ENCODE measurements at places on chromosomes 5 and 9.

- no peak for DNase-seq
These were observed 19.9 kb downstream of the ENHO start for GRCh38 chr9:34502891-34503290.

DNA sequence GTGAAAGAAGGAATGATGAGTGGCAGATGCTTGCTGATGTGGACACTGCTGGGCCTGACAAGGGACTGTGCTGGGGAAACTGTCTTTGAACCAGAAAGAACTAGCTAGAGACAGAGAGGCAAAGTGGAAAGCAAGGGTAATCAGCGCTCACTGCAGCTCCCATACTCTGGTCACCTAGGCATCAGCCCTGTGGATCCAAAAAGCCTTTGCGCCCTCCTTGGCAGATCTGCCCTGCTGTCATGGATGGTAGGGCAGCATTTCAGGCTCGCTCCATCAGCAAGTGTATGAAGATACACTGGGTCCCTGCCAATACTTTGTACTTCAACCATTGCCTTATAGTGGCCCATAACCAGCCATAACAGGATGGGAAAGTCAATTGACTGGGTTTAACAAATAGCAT is 6.6 kb upstream of the ALDH1B1 start:
- no peak for DNase-seq

GRCh38 chr5:643351-643801 is 31.2 kb downstream of the CEP72 start:
- DNase-seq: no peak

DNA sequence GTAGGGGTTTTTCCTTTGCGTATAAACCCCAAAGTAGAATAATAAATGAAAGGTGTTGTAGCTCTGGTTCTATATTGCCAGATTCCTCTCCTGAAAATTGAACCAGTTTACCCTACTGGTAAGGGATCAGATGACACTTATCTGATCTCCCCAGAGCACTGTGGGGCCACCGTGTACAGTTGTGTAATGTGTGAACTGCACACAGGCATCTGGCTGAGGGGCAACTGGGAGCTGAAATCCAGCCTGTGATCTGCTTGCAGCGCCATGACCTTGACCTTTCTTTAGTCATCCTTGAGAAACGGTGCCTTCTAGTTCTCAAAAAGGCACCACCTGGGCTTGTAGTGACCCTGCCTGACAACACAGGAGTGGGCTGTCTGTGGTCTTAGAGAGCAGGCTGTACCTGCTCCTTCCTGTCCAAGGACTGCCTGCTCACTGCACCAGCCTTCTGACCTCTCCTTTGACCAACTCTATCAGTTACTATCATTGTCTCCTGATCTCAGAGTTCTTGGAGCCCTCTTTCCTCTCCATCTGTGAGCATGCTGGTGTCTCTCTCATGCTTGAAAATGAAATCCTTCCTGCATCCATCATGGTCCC is 40.2 kb downstream of the PDE6A start:
- no peak for DNase-seq

- no peak for DNase-seq
These were observed 402.7 kb upstream of the TNC start for GRCh38 chr9:115520646-115521045.

GRCh38 chr5:92371171-92371888 is 988.2 kb upstream of the ARRDC3 start:
- no peak for DNase-seq

DNA sequence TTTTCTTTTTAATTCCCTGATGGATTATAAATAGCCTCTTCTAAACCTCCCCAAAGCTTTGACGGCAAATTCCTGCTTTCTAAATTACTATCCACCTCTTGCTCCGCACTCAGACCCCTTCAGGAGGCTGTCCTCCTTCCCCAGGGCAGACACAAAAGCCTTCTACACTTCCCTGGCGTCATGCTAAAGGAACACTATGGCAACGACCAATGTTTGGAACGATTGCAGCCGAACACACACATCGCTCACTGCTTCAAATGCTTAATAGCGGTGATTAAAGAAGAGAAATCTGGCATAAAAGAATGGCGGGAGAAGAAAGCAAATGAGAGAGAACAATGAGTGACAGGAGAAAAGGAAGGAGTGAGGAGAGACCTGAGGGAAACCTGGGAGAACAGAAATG is 297.3 kb downstream of the MLLT3 start:
- DNase-seq: no peak

GRCh38 chr5:40762705-40763104 is 6.9 kb upstream of the TTC33 start:
- DNase-seq: no peak

DNA sequence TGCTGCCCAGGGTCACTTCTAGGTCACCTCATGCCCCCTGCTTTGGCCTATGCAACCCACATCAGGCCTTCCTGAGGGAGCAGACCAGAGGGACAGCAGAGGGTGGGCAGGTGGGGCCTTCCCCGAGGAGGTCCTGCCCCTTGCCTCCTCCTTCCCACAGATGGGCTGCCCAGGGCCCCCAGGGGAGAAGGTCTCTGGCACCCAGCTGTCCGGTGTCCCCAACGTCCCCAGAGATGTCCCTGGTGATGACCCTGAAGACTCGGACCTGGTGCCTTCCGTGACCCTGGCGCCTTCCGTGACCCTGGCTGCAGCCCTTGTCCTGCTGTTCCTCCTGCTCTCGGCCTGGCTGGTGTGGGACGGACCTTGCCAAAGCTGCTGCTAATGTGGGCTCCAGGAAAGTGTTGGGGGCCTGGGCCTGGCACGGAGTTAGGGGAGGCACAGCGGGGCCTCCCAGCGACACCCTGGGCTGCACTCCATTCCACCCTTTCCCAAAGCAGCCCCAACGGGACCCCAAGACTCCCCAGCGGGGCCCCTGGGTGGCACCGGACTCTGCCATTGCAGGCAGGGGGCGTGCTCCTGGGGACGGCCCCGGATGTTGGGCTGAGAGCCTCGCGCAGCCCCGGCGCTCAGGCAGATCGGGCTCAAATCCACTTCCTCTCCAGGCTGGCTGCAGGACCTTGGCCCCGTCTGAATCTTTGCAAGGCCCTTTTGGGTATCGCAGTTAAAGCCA is 6.8 kb upstream of the SLC2A6 start:
- no peak for DNase-seq

DNA sequence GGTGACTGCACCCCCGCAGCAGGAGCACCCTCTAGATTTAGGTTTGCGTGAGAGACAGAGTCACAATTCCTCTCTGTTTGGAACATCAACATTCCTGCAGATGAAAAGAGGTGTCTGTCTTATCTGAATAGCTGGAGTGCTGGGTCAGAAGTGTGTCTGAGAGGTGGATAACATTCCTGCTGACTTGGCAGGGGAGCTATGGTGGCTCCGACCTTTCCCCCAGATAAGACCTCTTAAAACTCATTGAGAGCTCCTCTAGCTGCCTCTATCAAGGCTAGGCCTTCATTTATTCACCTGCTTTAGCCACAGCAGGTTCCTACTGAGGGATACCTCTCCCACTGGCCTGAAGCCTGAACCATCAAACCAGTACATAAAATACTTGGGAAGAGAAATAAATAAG is 615.5 kb downstream of the LRRC70 start:
- DNase-seq: no peak

DNA sequence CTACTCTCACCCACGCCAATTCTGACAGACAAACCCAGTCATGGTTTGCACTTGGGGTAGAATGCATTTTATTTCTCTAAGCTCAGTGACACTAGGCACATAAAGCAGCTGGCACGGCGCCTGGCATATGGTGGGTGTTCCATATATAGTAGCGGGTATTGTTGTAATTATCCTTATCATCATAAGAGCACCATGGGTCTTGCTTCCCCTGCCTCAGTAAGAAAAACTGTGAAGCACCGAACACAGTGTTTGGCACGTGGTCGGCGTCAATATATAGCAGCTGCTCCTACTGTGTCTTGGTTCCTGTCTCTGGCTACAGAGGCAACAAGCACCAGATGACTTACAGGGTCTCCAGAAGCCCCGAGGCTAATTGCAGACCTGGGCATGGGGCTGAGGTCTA is 194.1 kb upstream of the PANK3 start:
- DNase-seq: no peak

GRCh38 chr5:111953351-111954127 is 196.5 kb upstream of the NREP start:
- DNase-seq: no peak

DNA sequence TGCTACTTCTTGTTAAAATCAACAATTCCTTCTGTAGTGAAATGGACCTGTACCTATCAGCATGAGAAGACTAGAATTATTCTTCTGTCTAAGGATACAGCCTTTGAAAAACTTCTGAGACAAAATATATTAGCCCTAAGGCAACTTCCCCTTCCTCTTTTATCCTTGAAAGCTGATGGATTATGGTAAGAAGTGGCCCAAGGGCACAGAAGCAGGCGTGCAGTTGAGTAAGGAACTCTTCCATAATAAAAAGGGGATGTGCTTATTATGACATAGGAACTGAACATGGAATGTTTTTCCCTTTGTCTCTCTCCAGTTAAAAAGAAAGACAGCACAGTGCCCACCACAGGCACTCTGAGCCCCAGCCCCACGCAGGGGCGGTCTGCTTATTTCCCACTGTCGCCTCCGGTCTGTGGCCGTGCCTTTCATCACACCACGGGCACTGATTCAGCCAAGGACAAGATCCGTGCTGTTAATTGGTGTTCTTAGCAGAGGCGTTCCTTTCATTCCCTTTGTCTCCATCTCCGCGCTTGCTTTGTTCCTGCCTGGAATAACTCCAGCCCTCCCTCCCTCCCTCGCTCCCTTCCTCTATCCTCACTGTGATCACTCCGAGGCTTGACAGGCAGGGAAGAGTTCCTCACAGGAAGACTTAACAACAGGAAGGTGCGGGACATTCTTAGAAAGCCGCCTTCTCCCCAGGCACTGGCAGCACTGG is 135.9 kb upstream of the OTULINL start:
- no peak for DNase-seq

DNA sequence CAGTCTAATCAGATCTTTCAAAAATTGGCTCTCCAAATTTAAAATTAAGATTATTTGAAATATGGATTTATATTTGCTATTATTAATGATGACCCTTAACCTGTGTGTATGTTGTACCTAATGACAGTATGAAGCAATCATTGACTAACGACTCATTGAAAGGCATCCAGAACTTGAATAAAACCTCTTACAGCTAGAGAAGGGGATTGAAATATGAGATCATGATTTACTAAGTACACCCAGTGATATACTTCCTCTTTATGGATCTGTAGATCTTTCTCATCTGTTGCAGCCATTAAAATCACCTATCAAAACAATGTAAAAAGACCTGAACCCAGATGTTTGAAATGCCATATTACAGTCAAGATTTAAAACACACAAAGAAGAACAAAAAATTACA is 126.5 kb downstream of the RPS23 start:
- no peak for DNase-seq

GRCh38 chr9:113155911-113156588 is 5.2 kb downstream of the SLC31A2 start:
- DNase-seq: no peak

- DNase-seq: no peak
These were observed 222.6 kb downstream of the ROR2 start for GRCh38 chr9:91727316-91727861.

- no peak for DNase-seq
These were observed 396.8 kb upstream of the NMUR2 start for GRCh38 chr5:152801886-152802285.

DNA sequence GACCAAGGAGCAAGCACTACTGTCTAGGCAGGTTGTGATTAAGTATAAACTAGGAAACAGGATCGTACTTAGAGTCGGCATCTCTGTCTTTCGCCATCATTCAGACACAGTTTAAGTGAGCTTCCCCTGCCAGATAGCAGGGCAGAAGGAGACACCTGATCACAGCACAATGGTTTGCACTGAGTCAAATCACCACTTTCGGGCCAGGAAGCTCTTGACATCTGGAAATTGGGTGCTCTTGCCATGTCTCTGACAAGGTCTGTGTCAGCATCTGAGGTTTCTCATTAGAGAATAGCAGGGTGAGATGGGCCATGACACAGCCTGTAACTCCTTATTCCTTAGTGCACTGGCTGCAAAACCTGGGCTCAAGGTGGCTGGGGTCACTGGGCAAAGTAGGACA is 8.3 kb downstream of the ADRB2 start:
- DNase-seq: no peak

- DNase-seq: no peak
These were observed 7.7 kb upstream of the TMEFF1 start for GRCh38 chr9:100465274-100465673.

GRCh38 chr5:50647726-50648125 is 18.7 kb upstream of the PARP8 start:
- DNase-seq: no peak

DNA sequence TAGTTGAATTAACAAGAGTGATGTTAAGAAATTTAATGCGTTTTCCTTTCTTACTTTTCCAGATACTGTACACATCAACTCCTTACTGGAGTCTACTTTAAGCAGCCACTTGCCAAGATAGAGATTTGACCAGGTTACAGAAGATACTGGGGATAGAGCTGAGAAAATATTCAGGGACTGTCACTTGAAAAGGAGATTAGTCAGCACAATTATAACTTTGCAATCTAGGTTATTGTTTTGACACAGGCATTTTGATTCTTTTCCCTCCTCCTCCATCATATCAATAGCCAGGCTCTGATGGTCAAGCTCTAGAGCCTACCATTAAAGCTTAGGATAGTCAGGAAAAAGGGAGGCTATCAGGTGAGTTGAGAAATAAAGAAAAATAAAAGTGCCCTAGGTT is 345.9 kb upstream of the ITGA1 start:
- DNase-seq: no peak

- DNase-seq: no peak
These were observed 45.9 kb upstream of the GABRP start for GRCh38 chr5:170737591-170737990.

- no peak for DNase-seq
These were observed 137.3 kb downstream of the PHF2 start for GRCh38 chr9:93713716-93714115.

GRCh38 chr9:98362624-98363252 is 107.3 kb upstream of the TBC1D2 start:
- no peak for DNase-seq

DNA sequence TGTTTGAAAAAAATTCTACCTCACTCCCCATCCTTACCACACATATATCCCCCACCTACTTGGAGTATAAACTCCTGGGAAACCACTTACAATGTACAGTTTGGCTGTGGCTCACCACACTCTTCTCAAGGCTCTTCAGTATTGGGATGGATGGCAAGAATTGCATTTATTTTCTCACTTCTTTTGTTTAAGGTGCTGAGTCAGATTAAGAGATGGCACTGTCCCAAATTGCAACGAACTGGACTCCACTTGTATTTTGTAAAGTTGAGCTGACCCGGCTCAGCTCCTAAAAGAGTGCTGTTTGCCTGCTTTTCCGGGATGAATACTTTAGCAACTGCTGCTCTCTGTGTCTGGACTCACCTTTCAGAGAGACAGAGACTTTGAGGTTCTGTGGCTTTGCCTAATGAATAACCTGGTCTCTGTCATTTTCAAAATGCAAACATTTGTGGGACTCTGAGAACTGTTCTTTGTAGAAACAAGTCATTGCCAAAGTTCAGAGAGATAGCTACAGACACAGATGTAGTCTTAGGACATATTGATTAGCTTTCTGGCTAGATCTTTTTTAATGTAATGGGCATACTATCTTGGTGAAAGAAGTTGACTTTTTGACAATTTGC is 42.2 kb downstream of the PPP2R2B start:
- DNase-seq: no peak

GRCh38 chr5:130727830-130728229 is 437.2 kb downstream of the HINT1 start:
- DNase-seq: no peak

Data from HFF-Myc (cell line).